ENCODE measurements at places on chromosomes 2 and 18.

DNA sequence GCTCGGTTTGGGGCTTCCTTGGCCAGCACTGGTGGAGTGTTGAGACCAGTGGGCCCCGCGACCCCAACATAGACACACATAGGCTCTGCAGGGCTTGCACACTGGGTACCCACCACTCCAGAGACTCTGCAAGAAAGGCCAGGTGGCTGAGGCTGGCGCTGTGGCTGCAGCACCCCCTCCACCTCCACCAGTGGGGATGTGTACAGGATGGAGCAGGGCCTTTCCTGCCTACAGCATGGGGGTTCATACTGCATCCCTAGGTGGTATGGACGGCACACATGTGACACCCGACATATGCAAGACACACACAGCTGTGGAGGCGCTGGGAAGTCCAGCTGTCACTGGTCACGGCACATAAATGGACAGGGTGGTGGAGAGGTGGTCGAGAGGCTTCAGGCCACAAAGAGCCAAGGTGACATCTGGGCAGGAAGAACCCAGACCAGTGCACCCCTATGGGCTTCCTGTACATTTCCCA, 1.3 kb downstream of the RNPEPL1 start:
- no peak for DNase-seq

GRCh38 chr2:96091141-96091710, 25.1 kb downstream of the ADRA2B start:
- DNase-seq = no peak

DNA sequence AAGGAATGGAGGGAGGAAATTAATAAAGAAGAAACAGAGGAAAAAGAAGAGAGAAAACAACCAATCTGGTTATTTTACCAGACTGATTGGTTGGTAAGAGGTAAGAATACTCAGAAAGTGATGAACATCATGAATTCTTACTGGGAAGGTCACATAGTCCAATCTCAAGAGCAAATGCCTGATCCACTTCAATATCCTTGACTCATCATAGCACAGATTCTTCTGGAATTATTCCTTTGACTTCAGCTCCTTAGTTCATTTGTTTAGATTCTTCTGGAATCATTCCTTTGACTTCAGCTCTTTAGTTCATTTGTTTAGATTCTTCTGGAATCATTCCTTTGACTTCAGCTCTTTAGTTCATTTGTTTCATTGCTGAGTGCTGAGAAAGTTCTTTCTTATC, 2030.6 kb upstream of the CELF4 start:
- no peak for DNase-seq

GRCh38 chr2:3449086-3449485, 69.6 kb downstream of the TRAPPC12 start:
- no peak for DNase-seq

DNA sequence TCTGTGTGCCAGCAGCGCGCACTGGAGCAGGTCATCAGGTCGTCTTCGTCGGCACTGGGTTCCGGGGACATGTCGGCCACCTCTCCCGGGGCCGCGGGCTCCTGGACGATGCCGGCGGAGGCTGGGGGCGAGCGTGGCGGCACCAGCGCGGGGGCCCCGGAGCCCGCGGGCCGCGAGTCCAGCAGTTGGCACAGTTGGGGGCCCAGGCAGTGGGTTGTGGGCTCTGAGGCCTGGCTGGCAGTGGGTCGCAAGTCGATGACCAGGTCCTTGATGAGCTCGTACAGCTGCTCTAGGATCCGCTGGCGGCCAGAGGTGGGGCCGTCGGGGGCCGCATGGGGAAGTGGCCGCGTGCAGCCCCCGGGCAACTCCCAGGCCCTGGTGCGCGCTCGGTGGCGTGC, 300.5 kb downstream of the CCDC74A start:
- DNase-seq = no peak

GRCh38 chr2:150644298-150645067, 157.0 kb upstream of the RND3 start:
- DNase-seq = peak; percentile 82

GRCh38 chr2:120132190-120132589, 91.0 kb downstream of the TMEM185B start:
- peak; percentile 44 for DNase-seq

GRCh38 chr18:56235481-56236013, 402.8 kb downstream of the TXNL1 start:
- no peak for DNase-seq

DNA sequence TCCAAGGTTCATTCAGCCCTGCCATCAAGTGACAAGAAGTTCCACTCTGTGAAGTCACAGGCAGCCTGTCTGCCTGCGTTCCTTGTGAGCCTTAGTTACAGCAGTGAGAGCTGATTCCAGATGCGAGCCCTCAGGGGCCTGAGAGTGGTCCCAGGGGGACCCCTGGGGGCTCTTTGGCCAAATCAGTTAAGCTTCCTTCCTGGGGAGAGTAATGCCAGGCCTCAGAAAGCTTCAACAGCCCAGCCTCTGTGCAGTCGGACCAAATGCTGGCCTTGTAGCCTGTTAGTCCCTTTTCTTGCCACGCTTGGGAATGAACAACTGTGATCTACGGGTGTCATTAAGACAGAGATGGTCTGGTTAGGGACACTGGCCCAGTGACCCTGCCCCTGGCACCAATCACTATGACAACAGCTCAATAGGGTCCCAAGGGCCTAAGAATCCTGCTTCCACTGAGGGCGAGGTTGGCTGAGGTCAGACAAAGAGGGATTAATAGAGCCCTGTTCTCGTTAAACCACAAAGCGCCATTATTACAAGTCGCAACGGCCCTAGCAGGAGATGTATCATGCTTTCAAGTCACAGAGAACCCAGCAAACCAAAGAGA, 50.9 kb downstream of the HS1BP3 start:
- no peak for DNase-seq

- DNase-seq = no peak
Measured at GRCh38 chr2:238387332-238387731, 39.4 kb upstream of the ASB1 start.

DNA sequence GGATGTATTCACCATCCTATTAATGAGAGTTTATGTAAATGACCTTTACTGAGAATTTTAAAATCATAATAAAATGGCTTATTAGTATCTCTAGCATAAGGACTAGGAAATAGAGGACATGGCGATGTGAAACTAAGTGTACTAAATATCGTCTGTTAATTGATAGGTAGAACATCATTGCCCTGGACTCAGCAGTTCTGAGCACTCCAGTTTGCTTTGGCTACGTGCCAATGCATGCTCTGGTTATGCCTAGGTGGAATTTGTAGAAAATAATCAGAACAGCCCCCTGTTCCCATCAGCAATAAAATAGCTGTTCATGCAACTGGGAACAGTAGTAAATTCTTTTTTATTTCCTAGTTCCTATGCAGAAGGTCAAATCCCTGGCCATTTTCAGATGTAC, 247.8 kb downstream of the DOK6 start:
- no peak for DNase-seq

- DNase-seq = no peak
Measured at GRCh38 chr18:3493501-3494244, 43.7 kb downstream of the TGIF1 start.

- DNase-seq = peak; percentile 83
Measured at GRCh38 chr2:88671786-88672427, 19.6 kb upstream of the RPIA start.

DNA sequence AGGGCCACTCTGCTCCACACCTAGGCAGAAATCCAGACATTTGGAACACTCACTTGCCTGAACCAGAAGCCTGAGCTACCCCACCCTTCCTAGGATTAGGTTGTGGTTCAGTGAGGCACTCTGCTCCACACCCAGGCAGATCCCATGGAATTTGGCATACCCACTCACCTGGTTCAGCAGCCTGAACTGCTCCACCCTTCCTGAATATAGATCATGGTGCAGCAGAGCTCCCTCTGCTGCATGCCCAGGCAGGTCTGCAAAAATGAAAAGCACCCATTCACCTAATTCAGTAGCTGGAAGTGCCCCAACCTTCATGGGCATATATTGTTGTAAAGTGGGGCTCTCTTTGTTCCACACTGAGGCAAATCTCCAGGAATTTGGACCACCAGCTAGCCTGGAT, 185.1 kb upstream of the CNTNAP5 start:
- DNase-seq = no peak

DNA sequence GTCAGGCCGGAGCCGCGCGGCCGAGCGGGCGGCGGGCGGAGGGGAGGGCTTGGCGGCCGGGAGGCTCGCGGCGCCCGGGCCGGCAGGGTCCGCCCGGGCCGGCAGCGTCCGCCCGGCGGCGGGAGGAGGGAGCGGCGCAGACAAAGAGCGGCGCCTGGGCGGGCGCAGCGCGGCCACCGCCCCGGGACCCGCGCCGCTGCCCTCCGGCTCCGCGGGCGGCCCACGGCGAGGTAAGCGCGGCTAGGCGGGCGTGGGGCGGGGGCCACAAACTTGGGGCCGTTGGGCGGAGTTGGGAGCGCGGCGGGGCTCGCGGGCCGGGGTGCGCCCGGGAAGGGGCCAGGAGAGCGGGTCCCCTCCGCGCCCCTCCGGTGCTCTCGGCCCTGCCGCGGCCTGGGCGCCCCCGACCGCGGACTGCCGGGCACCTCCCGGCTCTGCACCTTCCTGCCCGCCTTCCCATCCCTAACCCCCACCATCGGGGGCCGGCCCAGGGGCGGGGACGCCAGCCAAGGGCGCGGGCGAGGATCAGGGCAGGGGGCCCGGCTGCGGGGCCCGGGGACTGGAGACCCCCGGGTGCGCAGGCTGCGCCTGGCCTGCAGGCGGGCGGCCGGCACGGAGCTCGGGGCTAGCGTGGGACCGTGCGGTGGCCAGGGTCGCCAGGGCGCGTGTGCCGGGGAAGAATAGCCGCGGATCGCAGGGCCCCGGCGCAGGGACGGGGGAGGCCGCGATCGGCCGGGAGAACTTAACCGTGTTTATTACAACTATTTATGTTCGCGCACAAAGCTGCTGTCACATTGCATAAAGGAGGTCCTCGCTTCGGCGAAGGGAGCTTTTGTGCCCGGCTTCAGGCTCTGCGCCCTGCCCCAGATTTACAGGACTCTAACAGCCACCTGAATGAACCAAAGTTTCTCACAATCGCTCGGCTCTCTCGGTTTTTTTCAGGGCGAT, at the start of gene NCK2:
Gene NCK2, plus strand, starts transcription at position 4 of the 945 bp plus-strand sequence. CDS start 110,152 bp downstream, outside the sequence.
- peak; percentile 68 for DNase-seq

- peak; percentile 45 for DNase-seq
Measured at GRCh38 chr18:10051877-10052631, 138.2 kb downstream of the VAPA start.

GRCh38 chr2:200125444-200126284, 170.3 kb downstream of the MAIP1 start:
- no peak for DNase-seq

GRCh38 chr18:63844254-63844653, 43.3 kb upstream of the SERPINB2 start:
- peak; percentile 85 for DNase-seq

DNA sequence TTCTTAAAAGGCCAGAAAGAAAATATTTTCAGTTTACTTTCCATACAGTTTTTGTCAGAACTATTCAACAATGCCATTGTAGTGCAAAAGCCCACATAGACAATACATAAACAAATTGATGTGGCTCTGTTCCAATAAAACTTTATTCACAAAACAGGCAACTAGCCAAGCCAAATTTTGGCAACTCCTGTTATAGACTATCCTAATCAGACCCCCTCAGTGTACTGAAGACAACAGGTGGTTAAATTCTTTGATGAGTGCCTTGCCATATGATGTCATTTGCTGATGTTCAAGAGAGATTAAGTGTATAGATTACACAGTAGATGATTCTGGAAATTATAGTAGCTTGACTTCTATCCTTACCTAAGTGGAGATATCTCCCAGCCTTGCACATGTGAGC, 83.4 kb downstream of the FANCL start:
- DNase-seq = no peak

Data from adipocyte (in vitro differentiated cells).